ENCODE measurements at places on chromosomes 13 and 19. TPM values are rescaled to one million over a fixed set of nuclear protein-coding genes. Genes with fewer than 3 reads are reported as not detected.

Gene RINL
- 6.2 TPM for polyA plus RNA-seq

Gene FUT2
- polyA plus RNA-seq: 2.4 TPM

Gene FGF21
- polyA plus RNA-seq: not detected

Gene IFI30
- polyA plus RNA-seq: 31.7 TPM

Gene EXOSC5
- 35.9 TPM for polyA plus RNA-seq

Gene PLIN4
- polyA plus RNA-seq: 0.32 TPM

Gene HSPB6
- 0.46 TPM for polyA plus RNA-seq

Gene ZIC2
- polyA plus RNA-seq: not detected

Gene CEACAM1
- polyA plus RNA-seq: 3.3 TPM

Gene APOC4
- polyA plus RNA-seq: not detected

Gene CYP2F1
- not detected for polyA plus RNA-seq

Gene IQCN
- not detected for polyA plus RNA-seq

Gene SLC6A16
- 0.25 TPM for polyA plus RNA-seq

Gene TUBB4A
- not detected for polyA plus RNA-seq

Gene RAB3D
- polyA plus RNA-seq: 12.4 TPM

Gene C19orf38
- not detected for polyA plus RNA-seq

Gene GAPDHS
- polyA plus RNA-seq: not detected

Gene FBXO27
- polyA plus RNA-seq: 9.4 TPM

Gene LILRA6
- polyA plus RNA-seq: not detected

Gene FGF22
- polyA plus RNA-seq: not detected
